ENCODE measurements at places on chromosomes 13 and 19.

- no peak for DNase-seq
Observed at GRCh38 chr19:47106821-47107201, 6.8 kb downstream of the ZC3H4 start.

DNA sequence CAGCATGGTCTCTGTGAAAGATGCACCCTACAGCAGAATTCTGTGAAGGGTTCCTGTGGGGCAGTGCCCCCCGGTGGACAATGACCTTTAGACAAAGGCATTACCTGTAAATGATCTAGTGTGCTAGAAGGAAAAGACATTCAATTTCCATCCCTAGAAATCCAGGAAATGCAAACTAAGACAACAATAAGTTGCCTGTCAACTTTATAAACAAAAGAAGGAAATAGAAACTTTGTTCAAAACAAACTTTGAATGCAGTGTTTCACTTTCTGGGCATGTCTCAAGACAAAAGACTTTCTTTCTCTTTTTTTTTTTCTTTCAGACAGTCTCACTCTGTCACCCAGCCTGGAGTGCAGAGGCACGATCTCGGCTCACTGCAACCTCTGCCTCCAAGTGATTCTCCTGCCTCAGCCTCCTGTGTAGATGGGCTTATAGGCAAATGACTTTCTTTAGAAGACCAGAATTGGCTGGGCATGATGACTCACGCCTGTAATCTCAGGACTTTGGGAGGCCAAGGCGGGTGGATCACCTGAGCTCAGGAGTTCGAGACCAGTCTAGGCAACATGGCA, 15.5 kb downstream of the TEX101 start:
- DNase-seq, result no peak

DNA sequence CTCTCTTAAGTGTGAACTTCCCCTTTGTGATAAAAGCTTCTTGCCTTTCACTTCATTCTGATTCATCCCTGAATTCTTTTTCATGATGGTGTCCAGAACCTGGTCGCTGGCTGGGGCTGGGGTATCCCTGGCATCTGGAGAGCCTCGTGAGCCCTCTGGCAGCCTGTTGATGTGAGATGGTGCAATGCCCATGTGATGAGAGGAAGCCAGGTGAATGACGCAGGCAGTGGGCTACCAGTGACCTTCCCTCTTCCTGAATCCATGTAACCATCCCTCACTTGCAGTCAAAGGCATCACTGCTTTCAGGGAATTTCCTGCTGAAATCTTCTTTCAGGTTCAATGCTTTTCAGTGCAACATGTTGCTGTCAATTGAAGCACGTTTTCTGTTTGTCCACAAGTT, 158.6 kb upstream of the SLC10A2 start:
- no peak for DNase-seq

DNA sequence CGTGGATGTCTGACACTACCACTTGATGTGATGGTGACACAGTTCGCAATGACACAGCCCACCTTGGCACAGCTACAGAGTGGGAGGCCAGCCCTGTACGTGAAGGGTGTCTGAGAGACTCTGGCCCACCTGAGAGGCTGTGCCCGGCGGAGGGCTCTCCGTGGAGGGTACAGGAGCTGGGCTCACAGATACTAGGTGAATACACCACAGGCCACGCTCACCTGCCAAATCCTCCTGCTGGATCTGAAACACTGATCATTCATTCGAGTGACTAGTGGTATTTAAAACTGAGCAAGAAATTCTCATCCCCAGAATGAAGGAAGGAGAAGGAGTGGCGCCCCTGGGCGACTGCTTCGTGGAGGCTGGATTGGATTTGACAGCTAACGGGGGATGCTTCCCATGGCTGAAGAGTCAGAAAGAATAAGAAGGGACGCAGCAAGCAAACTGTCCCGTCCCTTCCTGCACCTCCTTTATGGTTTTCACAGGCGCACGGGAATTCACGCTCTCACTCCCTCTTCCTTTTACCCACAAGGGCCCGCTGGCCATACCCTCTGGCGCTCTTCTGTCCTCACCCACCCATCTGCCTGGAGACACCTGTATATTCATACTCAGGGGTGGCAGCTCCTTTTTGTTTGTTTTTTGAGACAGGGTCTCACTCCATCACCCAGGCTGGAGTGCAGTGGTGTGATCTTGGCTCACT, 25.0 kb downstream of the CEBPG start:
- no peak for DNase-seq

GRCh38 chr19:3608079-3608641, 1.5 kb upstream of the TBXA2R start:
- DNase-seq, result no peak

DNA sequence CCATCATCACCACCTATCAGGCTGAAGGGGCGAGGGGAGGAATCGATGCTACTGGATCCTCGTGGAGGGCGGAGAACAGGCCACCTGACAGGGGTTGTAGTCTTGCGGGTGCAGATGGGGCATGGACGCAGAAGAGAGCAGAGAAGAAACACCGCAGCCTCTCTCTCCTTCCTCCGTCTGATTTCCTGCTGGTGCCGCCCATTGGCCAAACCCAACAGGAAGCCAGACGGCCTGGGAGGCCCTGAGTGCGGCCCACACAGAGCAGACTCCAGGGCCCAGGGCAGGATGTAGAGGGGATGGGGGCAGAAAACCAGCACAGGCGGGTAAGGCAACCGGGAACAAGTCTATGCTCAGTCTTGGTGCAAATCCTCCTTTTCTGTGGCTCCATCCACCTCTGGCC, 15.4 kb downstream of the CEBPA start:
- no peak for DNase-seq

All from stimulated activated CD4-positive, alpha-beta T cell treated with anti-CD3 and anti-CD28 coated beads, Interleukin-15, amount 100 ng/mL, for 1 hour (primary cell).